Activated naive CD4-positive, alpha-beta T cell treated with anti-CD3 and anti-CD28 coated beads, Interleukin-2, amount 50 U/mL, for 72 hours (primary cell): ENCODE measurements at places on chromosomes 7 and 10.

- no peak for DNase-seq
These were observed 15.4 kb downstream of the GSDME start for GRCh38 chr7:24741679-24742505.

- DNase-seq: no peak
These were observed 140.5 kb downstream of the PKD1L1 start for GRCh38 chr7:47807756-47808155.

GRCh38 chr10:50294582-50294981 lies 43.3 kb upstream of the ASAH2 start:
- DNase-seq: no peak

- no peak for DNase-seq
These were observed 712 bp upstream of the CPVL start for GRCh38 chr7:29146888-29147609.

- no peak for DNase-seq
These were observed 1.6 kb downstream of the SAMD9L start for GRCh38 chr7:93146472-93147141.

DNA sequence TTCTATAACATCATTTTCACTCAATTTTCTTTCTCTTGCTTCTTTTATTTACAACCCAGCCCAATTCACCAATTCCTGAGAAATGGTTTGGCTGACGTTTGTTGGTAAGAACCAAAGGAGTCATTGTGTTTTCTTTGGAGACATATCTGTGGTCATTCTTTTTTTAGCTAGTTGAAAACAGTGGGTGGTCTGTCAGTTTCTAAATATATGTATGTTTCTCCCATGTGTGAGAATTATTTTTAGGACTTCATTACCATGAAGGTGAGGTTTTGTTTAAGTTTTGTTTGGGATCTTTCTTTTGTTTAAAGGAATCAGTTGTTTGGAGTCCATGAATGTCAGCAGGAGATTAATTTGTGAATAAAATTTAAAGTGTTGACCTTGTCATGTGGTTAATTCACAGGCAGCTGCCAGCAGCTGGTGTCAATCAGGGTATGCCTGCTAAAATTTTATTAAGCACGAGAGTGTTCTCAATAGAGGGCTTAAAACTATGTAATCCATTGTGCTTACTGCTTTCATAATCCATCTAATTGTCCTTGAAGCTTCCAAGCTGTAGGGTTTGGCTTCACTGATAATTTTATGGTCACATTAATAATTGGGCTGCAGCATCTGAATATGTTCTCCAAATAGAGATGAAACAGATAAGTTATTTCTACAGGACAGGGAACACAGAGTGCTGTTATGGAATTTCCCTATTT lies 38.7 kb downstream of the INSYN2A start:
- DNase-seq: no peak

- no peak for DNase-seq
These were observed 2.2 kb upstream of the MYL10 start for GRCh38 chr7:101631224-101631714.

DNA sequence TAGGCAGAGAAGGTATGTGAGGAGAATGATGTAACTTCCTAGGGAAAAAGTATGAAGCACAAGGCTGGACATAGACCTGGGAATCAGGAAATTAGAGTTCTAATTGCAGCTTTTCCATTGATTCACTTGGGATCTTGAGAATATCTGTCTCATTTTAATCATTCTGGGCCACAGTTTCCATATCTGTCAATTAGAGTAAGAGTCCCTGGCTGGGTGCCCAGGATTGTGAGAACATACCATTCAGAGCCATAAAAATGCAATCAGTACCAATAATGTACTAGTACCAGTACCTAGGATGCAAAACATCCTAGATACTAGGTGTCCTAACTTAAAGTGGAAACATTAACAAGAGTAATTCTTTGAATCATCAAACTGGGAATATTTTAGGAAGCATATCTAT lies 29.6 kb downstream of the CAV1 start:
- DNase-seq: no peak

GRCh38 chr7:83941300-83941699 lies 253.3 kb downstream of the SEMA3A start:
- no peak for DNase-seq

GRCh38 chr7:1120791-1121190 lies 32.9 kb downstream of the GPER1 start:
- DNase-seq: no peak

- DNase-seq: no peak
These were observed 3.3 kb downstream of the ALOX5 start for GRCh38 chr10:45377321-45377720.

DNA sequence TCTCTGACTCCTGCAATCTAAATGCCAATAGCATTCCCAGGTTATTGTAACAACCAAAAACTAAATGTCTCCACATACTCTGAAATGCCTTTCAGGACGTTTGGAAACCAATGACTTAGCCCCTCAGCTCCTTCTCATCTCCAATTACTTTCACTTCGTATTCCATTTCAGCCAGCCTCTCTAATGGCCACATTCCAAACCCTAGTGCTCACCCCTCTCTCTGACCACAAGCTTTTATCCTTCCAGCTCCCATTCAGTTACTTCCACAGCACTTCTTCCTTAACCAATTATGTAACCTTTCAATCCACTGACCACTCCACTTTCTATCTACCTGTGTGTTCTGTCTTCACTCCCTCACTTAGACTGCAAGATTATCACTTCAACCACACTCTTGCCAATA lies 4.3 kb downstream of the NOC3L start:
- DNase-seq: no peak

- no peak for DNase-seq
These were observed 6.8 kb downstream of the STK17A start for GRCh38 chr7:43589728-43590127.
